ENCODE measurements at places on chromosomes 16 and 17.

GRCh38 chr17:77441940-77442339, 301.2 kb downstream of the SEC14L1 start:
- no peak for DNase-seq

GRCh38 chr16:25110387-25110947, 1.1 kb upstream of the LCMT1 start:
- DNase-seq, result no peak

DNA sequence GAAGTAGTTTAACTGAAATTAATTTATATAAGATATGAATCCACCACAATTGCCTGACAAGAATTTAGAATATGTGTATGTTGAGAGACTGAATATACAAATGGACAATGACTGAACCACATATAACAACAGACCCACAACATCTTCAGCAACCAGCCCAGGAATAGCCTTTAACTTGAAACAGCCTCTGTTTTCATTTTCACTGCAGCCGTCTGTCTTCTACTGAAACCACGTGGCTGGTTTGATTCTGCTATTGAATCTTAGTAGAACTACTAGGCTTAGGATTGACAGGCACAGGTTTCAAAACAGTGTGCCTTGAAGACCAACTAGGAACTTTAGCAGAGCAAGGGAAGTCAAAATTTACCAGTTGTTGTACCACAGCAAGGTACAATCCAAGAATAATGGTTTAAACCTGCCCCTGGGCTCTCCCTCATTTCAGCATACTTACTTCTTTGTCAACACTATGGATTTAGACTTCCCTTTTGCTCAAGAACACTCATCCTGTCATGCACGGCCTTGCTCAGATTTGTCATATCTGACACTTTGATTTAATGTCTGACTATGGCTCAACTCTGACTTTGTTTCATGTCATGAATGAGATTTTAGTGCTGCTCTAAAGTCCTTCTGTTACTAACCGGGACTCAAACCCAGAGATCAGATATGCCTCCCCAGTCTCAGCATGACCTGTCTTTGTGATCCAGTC, 355.0 kb downstream of the KIF2B start:
- DNase-seq, result no peak

- DNase-seq, result no peak
Observed at GRCh38 chr17:352421-353212, at the start of gene RPH3AL. Gene RPH3AL (minus strand): TSS chr17:352807. CDS start chr17:327543, 25,264 bp downstream.

DNA sequence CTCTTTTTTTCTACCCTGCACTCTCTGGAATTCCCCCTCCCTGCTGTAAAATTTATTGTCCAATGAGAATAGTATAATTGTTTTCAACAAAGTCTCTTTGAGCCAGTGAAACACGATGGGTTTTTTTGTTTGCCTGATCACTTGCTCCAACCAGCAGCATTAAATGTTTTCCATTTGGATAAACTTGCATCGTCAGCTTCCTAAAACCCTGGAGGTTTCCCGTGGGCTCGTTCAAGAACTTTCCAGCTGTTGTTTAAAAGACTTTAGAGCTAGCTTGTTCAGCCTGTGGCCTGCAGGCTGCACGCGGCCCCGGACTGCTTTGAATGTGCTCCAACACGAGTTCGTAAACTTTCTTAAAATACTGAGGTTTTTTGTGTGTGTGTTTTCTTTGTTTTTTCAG, 14.9 kb downstream of the NAGPA start:
- no peak for DNase-seq

- DNase-seq, result no peak
Observed at GRCh38 chr17:50953518-50953830, 87.3 kb upstream of the TOB1 start.

DNA sequence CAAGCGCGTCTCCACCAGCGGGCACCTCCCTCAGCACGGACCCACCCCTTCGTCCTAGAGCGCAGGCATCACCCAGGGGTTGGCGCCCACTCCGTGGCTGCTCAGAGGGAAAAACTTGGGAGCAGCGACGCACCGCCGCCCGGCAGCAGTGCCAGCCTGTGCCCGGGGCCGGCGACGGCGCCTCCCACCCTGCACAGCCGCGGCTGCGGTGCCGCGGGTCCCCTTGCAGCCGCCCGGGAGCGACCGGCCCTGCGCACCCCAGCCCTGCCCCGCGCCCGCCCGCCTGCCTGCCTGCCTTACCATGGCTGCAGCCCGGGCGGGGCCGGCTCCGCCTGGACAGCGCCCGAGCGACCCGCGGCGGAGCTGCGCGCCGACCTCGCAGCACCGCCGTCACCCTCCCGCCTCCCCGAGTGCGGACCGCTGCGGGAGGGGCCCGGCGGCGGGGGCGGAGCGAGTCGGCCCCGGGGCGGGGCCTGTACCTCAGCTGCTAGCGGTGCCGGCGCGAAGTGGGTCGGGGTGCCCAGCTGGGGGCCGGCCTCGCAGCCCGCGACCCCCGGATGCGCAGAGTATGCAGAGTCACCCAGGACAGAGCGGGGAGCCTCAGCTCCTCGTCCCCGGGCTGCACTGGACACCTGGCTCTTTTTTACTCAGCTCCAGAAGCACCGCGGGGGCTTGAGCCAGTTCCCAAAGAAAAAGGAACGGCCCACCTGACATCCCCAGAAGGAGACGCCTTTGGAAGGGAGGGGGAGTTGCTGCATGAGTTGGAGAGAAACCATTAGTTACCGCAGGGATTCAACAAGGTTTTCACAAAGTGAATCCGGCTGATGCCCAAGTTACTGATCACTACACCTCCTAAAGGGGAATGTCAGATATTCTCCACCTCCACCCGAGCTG, 17.5 kb upstream of the MTMR4 start:
- DNase-seq, result peak; percentile 41

- DNase-seq, result no peak
Observed at GRCh38 chr16:69329369-69330285, 761 bp downstream of the PDF start.

- DNase-seq, result no peak
Observed at GRCh38 chr16:57258226-57258909, 13.3 kb downstream of the ARL2BP start.

DNA sequence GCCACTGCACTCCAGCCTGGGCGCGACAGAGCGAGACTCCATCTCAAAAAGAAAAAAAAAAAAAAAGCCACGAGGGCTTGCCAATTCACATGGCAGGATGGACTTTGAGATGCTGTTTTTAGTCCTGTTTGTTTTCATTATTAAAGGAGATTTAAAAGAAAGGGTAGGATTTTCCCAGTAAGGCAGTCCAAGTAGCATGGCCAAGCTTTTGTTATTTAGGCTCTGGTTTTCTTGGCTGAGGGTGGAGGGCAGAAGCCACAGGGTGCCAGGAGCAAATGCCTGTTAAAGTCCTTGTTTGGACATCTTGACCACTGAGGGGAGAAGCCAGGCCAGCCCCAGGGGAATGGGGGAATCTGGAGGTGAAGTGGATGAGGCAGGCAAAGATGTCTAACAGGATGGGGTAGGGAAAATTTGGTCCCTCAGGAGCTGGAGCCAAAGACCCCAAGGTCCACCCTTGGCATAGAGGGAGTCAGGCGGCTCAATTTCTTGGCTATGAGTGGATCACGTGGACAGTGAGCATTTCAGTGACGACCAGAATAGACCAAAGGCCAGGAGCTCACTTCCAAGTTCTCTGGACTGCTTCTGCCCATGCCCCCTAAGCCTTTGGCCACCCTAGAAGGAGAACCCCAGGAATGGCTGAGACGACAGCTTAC, 20.8 kb upstream of the PLLP start:
- no peak for DNase-seq

DNA sequence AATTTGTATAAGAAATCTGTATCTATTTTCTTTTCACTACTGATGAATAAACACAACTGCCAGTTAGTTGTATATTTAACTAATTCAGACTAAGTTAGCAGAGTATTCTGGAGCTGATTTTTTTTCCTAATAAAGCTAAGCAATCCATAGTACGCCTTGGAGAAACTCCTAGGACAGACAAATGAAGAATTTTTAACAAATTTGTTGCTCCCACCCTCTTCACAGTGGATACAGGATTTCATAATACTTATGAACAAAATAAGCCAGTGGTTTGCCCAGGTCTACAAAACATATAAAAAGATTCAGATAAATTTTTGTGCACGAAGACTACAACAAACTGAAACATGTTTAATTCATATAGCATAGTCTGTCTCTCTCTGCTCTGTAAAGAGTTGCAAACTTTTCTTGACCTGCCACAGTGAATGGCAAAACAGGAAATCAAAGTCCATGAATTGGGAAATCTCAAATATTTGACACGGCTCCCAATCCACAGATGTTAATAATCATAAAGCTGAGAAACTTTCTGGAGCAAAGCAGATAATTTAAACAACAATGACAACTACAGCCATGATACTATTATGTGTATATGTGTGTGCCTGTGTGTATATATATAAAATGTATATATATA, 594 bp upstream of the ABCA6 start:
- DNase-seq, result no peak

DNA sequence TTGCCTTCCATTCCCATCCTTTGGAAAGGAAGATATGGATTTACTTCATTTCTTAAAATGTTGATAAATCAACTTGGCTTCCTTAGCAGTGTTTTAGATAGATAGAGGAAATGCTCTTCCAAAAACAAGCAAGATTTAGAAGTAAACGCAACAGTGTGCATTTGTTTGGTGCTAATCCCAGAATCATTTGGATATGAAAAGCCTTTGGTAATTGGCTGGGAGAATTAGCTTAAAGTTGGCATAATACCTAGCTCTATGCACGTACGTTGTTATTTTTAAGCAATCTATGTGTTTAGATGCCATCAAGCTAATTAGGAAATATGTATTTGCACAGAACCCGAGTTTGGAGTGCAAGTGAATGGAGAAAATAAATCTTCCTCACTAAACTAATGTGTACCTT, 415.3 kb downstream of the GRIN2A start:
- DNase-seq, result no peak

DNA sequence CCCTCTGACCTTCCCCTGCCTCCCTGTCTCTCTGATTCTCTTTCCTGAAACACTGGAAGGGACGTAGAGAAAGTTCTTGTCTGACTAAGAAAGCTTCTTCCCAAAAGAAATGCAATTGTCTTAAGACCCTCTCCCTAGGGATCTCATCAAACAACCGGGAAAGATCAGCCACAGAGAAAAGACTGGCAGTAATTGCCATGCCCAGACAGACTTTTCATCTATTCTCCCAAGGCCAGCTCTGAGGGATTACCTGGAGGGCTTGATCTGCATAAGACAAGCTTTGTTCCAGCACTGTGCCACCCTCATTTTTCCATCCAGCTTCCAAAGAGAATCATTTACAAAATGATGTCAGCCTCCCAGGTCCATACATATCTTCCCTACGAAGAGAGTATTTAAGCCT, 38.8 kb upstream of the HS3ST3A1 start:
- DNase-seq, result no peak

DNA sequence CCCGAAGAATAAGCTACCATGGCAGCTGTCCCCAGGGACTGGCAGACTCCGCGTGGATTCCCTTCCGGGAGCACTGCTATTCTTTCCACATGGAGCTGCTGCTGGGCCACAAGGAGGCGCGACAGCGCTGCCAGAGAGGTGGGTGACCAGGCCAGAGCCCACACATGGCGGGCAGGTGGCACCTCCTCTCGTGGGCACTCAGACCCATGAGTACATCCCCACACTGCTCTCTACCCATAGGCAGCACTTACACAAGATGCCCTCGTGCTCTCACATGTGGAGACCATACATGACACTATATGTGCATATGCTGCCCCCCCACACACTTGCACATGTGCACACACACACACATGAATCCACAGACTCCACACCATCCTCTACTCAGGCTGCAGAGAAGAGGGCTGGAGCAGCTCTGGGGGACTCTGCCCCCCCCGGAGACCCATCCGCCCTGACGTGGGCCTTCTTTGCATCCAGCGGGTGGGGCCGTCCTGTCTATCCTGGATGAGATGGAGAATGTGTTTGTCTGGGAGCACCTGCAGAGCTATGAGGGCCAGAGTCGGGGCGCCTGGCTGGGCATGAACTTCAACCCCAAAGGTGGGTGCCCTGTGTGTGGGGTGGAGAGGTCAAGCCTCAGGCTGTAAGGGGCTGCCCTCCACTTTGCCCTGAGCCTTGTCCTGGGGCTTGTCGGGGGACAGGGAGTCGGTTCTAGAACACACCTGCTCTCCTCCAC, 62.9 kb downstream of the MRC2 start:
- DNase-seq, result no peak

DNA sequence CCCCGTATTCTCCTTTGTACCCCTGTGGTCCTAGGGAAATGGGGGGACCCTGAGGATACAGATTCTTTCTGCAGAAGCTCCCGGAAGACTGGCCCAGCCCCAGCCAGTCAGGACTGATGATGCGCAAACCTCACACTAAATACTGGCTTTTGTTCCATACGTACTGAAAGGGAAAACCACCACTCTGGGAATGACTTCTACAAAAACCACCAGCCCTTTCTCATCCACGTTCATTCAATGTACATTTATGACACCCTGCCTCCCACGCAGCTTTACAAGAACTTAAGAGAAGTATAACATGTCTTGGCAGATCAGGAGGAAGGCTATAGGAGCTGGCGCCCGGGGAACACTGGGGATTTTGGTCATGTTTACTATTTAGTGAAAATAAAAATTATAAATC, 70.6 kb downstream of the MARCHF10 start:
- DNase-seq, result no peak

DNA sequence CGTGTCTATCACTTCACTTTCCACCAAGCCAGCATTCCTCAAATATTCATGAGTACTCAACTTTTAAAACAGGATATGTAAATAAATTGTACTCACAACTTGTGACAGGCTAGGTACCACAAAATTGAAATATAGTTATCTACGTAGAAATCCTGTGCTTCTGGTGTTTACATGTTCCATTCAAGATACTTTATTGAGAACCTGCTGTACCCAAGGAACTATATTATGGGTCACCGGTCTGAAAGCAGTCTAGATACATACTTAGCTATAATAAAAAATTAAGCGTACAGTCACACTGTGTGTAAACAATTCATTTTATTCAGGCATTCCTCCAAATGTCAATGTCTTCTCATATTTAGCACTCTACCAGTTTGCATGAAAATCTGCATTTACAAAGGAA, 482.2 kb upstream of the SOX9 start:
- no peak for DNase-seq

- no peak for DNase-seq
Observed at GRCh38 chr17:31072186-31072585, 22.6 kb upstream of the NF1 start.

DNA sequence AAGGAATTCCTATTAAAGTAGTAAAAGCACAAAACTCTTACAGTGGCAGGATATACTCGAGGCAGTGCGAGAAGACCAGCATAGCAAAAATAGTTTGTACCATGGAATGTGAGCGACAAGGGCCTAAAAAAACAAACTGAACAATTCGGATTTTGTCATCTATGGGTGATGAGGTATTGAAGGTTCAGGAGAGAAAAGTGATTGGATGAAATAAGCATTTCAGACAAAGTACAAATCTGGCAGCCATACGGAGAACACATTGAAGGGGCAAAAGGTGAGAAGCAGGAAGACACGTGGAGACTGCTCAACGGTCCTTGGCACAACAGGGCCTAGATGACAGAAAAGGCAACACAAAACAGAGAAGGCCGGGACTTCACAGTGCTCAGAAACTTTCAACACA, 22.5 kb downstream of the MYH10 start:
- no peak for DNase-seq
